Muscle of back (tissue), 13 donors: ENCODE measurements at places on chromosomes 2 and 18.

DNA sequence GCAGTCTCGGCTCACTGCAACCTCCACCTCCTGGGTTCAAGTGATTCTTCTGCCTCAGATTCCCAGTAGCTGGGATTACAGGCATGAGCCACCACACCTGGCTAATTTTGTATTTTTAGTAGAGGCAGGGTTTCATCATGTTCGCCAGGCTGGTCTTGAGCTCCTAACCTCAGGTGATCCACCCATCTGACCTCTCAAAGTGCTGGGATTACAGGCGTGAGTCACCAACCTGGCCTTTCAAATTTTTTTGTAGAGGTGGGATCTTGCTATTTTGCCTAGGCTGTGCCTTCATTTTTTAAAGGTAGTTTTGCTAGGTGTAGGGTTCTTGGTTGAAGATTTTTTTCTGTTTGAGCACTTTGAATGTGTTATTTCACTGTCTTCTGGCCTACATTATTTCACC, 6.2 kb downstream of the HAUS1 start:
- no peak for DNase-seq

GRCh38 chr2:23705771-23706612, 220.9 kb downstream of the ATAD2B start:
- DNase-seq, result no peak

- no peak for DNase-seq
Measured at GRCh38 chr2:39408351-39409136, 28.5 kb downstream of the MAP4K3 start.

GRCh38 chr2:82993609-82994008, 1465.5 kb downstream of the SUCLG1 start:
- DNase-seq, result no peak

GRCh38 chr2:28367667-28368356, 24.8 kb upstream of the FOSL2 start:
- DNase-seq, result no peak

DNA sequence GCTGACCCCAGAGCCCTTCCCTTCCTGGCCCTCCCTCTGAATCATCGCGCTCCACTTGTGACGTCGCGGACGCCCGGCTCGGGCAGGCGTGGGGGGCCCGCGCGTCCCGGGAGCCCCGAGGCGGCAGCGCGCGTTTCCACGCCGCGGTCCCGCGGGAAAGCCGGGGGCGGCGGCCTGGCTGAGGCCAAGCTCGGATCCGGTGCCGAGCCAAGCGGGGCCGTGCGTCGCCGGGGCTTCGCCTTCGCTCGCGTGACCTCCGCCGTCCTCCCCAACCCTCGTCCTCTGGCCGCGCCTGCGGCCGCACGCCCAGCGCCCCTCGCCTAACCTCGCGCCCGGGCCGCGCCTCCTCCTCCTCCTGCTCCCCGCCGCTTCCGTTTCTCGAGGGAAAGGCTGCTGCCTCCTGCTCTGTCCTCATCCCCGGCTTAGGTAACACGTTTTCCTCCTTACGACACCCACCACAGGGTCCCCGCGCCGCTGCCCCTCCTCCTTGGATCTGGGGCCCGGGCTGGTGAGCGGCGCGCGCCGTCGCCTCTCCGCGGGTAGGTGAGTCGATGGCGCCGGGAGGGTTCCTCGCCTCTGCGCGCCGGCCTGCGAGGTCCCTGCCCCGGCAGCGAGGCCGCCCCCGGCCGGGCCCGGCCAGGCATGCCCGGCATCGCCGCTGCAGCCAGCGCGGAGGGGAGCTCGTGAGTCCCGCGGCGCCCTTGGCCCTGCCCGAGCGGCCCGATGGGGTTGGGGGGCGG, at the start of gene INPP1:
Gene INPP1 (plus strand): TSS at position 54 of the 740 bp plus-strand sequence. CDS start 16,514 bp downstream, outside the sequence.
- peak; percentile 92 for DNase-seq

DNA sequence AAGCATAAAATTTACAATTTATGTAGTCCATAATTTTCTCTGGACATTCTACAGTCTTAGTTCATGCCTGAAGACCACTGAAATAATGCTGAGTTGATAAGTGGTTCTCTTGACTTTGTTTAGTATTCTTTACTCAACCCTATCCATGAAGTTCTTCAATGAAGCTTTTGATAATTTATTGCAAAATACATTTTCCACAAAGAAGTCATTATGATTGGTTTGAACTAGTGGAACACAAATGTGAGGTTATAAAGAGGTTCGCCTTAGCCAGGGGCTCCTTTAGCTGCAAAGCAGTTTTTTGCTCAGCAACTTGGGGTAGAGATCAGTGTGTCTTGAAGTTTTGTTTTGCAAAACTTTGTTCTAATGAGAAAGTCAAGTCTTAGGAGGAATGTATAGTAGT, 5.9 kb downstream of the BCL2L11 start:
- no peak for DNase-seq
